ENCODE measurements at places on chromosomes 3 and 15.

DNA sequence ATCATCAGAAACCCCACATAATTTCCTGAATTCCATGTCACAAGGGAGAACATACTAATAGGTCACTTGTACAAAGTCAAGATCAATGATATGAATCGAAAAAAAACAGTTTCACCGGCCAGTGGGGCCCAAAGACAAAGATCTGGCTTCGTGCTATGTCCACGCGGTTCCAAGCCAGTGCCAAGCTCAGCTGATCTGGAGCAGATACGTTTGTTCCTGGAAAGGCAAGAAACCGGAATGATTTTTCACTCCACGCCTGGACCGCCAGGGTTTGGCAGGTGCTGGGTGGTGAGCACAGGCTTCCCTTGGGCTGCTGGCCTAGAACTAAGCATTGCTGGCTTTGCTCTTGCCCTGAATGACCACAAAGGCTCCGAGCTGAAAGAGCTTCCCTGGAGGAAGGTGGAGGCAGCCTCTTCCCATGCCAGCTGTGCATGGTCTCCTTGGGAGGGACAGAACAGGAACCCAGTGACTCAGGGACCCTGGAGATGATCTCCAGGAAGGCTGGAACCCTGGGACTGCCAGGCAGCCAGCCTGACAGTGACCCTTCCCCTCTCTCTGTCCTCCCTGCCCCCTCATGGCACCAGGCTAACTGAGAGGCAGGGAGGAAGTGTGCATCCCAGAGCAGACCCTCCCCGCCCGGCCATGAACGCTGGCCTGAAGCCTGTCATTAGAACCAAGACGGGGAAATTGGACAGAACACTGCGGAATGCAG is 40.9 kb downstream of the TRPM1 start:
- DNase-seq, result no peak

- DNase-seq, result no peak
Measured at GRCh38 chr3:12148183-12148940, 10.3 kb downstream of the TIMP4 start.

GRCh38 chr15:49235446-49236124 is 65.5 kb downstream of the GALK2 start:
- peak; percentile 10 for DNase-seq

DNA sequence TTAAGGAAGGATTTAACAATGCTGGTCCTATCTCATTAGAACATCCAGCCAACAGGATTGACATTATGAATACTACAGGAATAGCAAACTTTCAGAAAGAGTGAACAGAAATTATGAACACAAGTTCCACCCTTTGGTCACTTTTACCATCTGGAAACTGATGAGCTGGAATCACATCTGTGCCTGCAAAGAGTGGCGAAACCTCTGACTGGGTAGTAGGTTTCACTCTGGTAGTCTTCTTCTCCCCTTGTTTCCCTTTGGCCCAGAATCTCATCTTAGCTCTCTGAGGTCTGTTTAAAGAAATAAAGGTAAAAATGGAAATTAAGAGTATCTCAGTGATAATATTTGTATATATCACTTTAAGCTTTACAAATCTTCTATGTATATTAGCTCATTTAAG is 73.1 kb downstream of the NR2E3 start:
- DNase-seq, result no peak

DNA sequence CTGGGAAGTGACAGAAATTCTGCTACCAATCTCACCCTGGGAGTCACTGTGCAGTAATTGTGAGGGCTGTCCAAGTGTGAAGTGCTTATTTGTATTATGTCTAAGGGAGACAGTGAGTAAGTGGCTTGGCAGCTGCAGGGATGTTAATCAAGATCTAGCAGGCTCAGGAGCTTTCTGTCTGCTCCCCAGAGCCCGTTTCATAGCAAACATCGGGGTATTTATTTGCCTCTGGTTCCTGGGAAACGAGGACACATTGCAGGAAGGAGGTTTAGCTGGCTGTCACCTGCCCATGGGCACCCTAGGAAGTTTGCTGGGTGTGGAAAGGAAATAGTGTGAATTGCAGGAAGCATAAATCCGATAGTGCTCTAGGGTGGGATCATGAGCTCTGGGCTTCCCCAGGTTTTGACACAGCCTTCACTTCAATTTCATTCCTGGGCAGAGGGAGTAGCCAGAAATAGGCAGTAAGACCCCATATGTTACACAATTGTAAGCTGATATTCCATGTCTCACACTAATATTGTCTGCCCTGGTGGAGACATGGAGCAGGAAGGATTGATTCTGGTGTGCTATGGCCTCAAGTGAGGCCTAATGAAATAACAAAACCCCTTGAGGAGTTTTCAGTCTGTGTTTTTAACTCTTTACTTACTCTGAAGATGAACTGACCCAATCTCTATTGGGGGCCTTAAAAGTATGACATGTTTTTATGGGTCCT is 74.1 kb upstream of the MITF start:
- DNase-seq, result no peak

GRCh38 chr3:18234717-18235335 is 190.3 kb downstream of the SATB1 start:
- DNase-seq, result no peak

- no peak for DNase-seq
Measured at GRCh38 chr3:191235331-191236314, 36.6 kb downstream of the OSTN start.

- DNase-seq, result no peak
Measured at GRCh38 chr15:58555162-58556027, 123.6 kb downstream of the LIPC start.

DNA sequence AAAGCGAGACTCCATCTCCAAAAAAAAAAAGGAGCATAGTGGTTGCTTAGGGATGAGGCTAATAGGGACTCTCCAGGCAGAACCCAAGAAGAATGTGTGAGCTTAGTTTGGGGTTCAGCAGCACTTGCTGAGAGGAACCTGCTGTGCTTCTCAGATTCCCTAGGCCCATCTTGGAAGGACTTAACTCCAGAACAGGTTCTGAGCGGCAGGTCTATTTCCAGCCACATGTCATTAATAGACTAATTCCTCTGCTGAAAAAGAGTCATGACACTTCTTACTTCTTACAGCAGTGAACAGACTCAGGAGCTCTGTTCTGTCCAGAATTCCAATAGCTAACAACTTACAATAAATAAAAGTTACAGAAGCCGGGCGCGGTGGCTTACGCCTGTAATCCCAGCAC is 22.5 kb downstream of the RHOA start:
- no peak for DNase-seq

DNA sequence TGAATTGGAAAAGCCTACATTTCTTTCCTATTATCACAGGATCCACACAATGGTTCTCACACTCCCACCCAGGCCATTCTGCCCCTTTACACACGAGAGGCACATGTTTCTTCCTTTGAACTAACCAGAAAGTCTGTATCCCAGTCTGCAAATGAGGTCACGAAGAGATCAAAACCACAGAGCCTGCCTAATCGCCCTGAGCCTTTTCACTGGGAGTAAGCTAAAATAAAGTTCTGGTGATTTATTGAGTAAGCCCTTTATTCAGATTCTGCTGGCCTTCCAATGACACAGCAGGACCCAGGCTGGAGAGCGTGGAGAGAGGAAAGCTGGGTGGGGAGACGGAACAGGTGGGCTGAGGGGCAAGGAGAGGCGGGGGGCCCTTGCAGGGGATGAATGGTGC is 78.7 kb downstream of the ATP1B3 start:
- DNase-seq, result no peak

- no peak for DNase-seq
Measured at GRCh38 chr3:4406746-4407568, 60.1 kb downstream of the SUMF1 start.

DNA sequence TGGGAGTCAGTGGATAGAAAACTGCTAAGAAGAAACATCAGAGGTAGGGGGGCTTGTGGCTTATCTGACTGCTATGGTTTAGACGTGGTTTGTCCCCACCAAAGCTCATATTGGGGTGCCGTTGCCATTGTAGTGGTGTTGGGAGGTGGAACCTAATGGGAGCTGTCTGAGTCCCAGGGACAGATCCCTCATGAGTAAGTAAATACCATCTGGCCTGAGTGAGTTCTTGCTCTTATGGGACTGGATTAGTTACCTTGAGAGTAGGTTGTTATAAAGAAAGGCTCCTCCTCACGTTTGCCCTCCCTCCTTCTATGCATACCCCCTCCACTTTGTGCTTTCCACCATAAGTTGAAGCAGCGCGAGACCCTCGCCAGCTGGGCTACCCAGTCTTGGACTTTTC is 53.4 kb upstream of the VILL start:
- no peak for DNase-seq

DNA sequence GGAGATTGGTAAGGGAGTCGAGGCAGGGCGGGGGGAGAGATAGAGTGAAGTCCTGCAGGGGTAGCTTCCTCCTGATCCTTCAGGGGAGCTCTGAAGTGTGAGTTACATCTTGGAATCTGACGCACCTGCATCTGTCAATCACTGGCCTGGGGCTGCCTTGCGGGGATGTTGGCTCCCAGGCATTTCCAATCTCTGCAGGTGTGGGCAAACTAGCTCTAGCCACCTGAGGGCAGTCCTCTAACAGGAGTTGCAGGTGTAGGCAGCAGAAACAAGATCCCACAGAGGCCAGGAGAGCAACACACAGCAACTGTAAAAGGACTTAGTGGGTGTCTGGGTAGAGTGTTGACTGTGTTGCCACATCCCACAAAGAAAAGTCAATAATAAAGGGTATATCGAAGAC is 63.6 kb downstream of the ZNF621 start:
- no peak for DNase-seq

DNA sequence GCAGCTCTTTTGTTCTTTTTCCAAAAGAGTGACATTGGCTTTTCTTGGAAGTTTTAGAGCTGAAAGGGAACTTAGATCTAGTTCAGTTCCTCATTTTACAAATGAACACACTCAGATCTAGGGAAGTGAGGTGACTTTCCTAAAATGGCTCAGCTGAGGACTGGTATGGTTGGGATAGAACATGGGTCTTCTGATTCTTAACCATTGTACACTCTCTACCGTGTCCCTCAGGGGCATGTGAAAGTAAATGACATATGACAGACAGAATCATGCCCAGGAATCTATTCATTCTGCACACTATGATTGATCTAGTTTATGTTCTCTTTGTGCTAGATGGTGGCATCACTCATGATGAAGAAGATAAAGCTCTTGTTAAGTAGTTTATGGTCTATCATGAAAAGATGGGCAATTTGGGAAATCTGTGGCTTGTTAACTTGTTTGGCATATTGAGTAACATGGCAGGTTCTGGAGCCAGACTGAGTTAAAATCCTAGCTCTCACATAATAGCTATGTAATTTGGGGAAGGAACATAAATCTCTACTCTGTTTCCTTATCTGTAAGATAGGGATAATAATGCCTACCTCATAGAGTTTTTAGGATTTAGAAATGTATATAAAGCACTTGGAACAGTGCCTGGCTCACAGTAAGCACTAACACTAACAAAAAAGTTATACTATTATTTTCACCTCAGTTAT is 30.9 kb downstream of the UBE2E1 start:
- no peak for DNase-seq

DNA sequence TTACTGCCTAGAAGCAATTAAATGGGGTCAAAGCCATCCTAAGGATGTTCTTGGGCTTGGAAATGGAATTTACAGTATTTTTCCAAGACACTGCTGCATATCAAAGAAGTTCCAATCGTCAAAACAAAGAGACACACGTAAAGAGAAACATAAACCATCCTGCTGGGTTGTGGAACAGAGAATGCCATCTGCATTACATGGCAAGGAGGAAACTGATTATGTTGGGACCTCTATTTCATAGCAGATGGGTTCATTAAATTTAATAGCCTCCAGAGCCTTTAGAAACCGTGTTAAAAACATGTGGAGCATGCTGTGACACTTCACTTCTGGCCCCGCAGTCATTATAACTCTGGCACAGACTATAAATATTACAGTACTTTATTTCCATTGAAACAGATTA is 154.6 kb downstream of the LRTM1 start:
- DNase-seq, result no peak

- no peak for DNase-seq
Measured at GRCh38 chr15:29635513-29636098, 186.7 kb downstream of the TJP1 start.

- DNase-seq, result no peak
Measured at GRCh38 chr15:66608159-66608558, 42.4 kb upstream of the LCTL start.

DNA sequence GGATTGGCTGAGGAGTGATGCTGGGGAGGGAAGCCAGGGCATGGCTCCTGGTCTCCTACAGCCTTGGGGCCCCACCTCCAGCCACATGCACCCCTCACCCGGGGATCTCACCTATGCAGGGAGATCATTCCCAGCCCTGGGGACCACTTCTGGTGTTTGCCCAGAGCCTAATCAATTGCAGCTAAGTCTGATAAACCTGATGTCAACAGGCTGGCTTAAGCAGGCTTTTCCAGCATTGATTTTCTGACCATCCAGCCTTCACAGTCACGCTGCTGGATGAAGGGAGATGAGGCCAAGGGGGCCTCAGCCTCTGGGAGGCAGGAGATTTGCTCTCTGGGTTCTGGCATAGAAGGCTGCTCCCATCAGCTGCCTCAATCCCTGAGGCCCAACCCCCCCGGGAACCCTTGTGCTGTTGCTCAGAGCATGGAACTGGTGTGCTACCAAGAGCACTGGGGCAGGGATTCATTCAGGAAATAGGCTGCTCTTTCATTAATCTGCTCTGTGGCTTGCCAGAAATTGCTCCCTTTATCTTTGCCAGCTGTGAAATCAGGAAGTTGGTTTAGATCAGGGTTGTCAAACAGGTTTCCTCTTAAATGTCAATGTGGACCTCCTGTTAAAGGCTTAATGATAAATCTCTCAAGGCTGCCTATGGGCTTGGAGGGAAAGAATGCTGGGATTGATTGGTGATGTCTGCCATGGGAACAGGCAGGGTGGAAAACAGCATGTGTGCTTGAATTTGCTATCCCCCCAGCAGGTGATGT is 19.0 kb downstream of the FAM3D start:
- DNase-seq, result no peak

Data from activated T-cell treated with anti-CD3 and anti-CD28 coated beads for 1 hour (primary cell).